ENCODE measurements at places on chromosomes 6 and 20.

DNA sequence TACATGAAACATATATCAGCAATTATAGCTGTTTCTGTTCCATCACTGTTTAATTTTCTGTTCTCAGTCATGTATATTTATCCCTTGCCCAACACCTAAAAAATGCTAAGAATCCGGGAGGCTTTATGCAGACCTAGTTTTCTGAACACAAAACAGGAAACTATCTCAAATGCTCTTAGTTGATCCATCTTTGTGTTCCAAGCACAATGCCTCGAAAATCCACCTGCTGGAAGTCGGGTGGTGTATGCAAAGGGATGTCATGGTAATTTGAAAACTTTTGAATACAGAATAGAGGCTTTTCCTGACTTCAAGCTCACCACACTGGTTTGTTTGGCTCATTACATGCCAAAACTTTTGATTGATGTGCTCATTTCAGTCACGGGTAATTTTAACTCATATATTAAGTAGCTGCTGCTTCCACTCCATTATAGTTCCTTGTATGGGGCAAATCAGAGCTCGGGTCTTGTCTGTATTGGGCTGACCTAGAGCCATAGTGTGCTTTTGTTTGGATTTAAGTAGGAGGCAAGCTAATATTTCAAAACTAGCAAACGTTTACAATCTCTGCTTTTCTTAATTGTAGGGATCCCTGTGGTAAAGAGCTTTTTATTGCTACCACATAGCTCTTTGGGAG lies 646.5 kb upstream of the EPHA7 start:
- no peak for DNase-seq

- DNase-seq = no peak
Measured at GRCh38 chr6:25756382-25757363, 2.1 kb downstream of the SLC17A4 start.

DNA sequence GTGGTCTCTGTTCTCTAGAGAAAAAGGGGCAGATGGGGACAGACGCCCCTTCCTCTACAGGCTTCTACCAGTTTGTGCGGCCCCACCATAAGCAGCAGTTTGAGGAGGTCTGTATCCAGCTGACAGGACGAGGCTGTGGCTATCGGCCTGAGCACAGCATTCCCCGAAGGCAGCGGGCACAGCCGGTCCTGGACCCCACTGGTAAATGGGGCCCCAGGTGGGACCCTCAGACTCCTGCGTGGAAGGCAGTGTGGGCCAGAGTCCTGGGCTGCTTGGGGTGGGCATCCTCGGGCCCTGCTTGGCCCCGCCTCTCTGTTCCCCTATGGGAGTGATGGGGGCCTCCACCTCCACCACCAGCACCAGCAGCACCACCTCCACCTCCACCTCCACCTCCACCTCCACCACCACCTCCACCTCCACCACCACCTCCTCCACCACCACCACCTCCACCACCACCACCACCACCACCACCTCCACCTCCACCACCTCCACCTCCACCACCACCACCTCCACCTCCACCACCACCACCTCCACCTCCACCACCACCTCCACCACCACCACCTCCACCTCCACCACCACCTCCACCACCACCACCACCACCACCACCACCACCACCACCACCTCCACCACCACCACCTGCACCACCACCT lies 3.2 kb upstream of the TNFRSF6B start:
- DNase-seq = no peak

DNA sequence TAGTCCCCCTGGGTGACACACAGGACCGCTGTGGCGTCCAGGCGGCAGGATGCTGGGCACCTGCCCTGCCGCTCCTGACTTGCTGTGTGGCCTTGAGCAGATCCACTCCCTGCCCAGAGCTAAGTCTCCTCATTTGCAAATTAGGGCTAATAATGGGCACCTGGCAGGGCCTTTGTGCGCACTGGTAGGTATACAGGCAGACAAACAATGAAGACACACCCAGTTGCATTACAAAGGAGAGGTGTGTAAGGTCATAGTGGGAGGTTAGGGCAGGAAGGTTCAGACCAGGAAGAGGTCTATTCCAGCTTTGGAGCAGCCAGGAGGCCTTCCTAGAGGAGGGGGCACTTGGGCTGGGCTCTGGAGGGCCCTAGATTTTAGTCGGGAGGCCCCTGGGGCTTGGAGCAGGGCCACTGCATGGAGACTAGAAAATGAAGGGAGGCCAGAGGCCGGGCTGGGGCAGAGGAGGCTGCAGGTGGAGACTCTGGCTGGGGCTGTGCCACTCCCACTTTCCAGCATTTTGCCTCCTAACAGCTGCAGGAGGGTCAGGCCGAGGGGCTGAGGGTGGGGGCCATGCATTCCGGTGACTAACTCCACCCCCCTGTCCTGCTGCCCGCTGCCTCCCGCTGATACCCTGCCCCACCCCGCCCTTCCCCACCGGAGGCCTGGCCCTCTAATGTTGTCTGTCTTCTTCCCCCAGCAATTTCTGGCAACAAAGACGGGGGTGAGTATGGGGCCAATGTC lies 28.5 kb downstream of the MYH7B start:
- DNase-seq = no peak

DNA sequence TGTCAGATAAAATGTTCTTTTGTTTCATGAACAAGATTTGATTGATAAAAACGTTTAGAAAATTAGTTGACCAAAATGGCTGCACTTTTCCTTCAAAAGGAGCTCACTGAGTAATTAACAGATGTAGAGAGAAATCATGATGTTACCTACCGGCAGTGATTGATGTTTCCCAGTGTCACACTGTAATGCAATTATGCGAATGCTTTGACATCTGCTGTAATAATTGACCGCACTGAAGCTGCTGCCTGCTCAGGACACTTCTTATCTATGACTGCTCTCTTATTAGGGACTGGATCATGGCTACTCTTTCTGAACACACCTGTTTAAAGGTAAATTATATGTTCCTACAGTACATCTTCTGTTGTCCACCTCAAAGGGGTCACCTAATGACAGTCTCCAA lies 94.6 kb downstream of the GPR63 start:
- no peak for DNase-seq

DNA sequence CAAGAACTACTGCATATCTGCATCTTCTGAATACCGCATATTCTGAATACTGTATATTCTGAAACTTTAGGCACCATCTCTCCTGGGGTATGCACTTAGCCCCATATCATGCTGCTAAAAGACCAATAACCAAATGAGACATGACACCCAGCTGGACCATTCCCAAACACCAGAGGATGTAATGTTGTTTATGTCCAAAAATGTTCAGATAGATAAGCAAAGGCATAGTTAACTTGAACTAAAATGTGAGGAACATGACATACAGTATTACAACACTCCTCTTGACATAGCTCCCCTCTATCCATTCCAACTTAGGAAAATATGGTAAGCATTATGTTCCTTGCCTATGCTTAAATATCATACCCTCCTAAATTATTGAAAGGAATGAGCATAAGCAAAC lies 127.3 kb downstream of the TENT5A start:
- DNase-seq = no peak

DNA sequence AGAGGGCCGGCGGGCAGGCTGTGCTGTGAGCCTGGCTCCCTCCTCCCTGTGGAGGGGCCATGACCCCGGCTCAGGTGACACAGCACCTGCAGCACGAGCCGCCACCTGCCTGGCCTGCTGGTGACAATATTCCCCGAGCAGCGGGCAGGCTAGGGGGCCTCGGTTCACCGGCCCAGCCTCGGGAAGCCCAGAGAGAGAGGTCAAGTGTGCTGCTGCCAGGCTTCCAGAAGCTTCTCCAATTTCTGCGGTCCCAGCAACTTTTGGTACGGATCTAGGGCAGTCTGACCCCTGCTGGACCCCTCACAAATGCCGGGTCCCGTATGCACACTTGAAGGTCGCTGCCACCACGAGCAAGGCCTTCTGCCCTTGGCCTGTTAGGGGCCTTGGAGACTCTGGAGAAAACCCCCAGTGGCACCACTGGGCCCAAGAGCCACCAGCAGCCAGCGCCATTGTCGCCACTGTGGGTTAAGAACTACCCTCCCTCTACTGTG lies 38.6 kb upstream of the NOL4L start:
- DNase-seq = peak; percentile 66

GRCh38 chr6:24990944-24991809 lies 55.4 kb upstream of the RIPOR2 start:
- no peak for DNase-seq

DNA sequence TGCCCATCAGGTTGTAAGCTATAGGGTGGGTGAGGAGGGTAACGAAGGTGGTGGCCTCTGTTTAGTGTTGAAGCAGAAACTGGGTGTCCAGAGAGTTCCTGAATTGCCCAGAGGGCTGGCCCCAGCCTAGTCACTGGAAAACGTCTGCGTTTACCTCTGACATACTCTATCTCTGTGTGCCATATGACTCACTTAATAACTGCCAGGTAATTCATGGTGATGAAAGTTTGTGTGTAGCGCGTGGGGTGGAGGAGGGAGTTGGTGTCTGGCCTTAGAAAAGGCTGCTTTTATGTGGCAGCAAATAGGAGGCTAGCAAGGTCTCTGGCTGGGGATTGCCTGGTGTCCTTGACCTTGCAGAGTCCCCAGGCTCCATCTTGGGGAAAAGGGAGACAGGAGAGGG lies 47.3 kb downstream of the SLC35D3 start:
- DNase-seq = no peak

DNA sequence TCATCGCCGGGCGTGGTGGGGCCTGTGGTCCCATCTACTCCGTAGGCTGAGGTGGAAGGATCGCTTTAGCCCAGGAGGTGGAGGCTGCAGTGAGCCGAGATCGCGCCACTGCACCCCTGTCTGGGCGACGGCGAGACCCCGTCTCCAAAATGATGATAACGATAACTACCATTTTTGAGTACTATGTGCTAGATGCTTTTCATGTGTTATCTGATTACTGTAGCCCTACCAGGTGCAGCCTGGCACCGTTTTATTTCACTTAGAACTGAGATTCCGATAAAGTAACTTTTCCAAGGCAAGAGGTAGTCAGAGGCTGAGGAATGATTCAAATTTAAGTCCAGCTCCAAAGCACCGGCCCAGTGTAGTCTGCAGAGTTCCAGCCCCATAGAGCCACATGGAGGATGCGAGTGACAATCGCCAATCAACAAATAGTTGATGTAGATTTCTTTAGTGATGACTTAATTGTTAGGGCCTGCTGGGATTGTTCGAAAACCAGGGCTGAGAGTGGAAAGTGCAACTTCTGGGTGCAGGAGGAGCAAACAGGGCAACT lies 727 bp downstream of the ERMARD start:
- DNase-seq = no peak

GRCh38 chr6:36133912-36134311 lies 3.6 kb downstream of the MAPK13 start:
- DNase-seq = no peak

DNA sequence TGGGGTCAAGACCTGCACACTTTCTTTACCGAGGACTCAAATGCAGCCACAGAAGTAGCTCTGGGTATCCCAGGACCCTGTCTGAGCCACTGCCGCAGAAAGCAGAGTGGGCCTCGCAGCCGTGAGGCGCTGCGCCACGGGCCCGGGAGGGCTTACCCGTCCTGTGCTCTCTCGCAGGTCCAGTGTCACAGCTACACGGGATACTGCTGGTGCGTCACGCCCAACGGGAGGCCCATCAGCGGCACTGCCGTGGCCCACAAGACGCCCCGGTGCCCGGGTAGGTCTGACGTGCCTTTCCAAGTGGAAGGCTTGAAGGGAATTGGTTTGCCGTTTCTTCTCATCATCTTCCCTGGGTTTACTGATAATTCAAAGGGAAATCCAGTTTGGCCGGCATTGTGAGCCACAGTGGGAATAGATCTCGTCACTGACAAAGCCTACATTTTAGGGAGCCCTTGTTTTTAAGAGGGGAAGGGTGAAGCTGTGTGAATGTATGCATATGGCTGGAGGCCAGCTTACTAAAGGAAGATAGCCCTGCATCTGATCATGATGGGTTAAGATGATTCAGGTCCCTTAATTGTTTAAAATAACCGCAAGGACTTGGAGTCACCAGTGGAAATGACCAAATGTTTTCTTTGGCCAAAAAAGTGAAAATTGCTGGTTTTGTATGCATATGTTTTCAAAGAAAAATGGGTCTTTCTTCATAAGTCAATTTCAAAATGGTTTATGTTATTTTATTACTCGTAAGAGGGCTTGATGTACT lies 86.6 kb downstream of the SMOC2 start:
- DNase-seq = no peak
